ENCODE measurements at places on chromosomes 13 and 19.

- no peak for DNase-seq
These were observed 33.1 kb downstream of the ZNF44 start for GRCh38 chr19:12261554-12261953.

DNA sequence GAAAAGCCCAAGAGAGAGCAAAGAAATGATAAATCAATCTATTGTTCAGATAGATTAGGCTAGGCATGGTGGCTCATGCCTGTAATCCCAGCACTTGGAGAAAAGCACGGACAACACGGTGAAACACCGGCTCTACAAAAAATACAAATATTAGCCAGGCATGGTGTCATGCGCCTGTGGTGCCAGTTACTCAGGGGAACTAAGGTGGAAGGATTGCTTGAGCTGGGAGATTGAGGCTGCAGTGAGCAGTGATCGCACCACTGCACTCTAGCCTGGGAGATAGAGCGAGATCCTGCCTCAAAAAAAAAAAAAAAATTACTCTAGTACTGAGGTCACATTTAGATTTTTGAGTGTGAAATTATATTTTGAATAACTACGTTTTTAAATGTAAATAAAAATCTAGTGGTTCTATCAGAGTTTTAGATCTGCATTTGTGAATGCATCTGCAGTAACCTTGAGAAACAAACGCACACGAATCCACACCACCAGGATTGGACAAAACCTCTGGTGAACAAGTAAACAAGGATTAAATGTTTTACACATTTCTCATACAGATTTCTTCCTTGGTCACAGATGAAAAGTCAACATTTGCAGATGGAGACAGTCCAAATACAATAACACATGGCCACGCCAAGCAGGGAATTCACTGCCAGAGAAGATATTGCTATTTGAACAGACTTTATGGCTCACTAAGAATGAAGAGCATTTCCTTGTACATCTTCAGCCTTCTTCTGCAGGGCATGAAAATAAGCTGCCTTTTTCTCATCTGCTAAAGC is 917.6 kb downstream of the PCDH9 start:
- no peak for DNase-seq

GRCh38 chr13:29131881-29132668 is 311.9 kb downstream of the MTUS2 start:
- DNase-seq, result no peak

DNA sequence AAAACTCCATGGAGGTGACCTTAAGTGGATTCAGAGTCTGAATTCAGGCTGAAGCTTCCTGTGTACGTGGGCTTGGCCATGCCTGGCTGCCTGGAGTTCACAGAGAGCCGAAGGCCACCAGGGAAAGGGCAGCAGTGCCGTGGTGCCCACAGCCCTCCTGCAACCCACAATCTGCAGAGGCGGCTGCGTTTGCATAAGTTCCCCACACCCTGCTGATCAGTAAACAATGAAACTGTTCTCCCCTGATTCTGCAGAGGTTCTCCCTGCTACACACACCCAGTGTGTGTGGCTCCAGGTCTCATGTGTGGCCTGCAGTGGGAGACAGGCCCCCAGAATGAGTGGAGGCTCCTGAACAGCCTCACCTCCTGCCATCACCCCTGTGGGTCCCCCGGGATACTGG is 126.9 kb upstream of the SLC7A1 start:
- no peak for DNase-seq

DNA sequence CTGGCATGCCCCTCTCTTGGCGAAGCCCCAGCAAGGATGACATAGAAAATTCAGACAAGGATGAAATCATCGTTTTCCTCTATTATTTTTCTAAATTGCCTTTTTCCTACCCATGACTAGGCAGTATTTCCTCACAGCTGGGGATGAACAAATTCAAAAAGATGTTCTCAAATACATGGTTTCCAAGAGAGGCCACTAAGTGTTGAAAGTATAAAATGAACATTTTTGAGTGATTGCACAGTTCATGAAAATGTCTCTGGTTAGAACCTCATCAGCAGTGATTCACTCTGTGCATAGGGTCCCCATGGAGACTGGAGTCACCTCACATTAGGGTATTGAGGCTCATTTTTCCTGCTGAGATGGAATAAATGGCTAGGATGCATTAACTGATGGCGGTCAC is 373.7 kb downstream of the DNAJC15 start:
- no peak for DNase-seq

DNA sequence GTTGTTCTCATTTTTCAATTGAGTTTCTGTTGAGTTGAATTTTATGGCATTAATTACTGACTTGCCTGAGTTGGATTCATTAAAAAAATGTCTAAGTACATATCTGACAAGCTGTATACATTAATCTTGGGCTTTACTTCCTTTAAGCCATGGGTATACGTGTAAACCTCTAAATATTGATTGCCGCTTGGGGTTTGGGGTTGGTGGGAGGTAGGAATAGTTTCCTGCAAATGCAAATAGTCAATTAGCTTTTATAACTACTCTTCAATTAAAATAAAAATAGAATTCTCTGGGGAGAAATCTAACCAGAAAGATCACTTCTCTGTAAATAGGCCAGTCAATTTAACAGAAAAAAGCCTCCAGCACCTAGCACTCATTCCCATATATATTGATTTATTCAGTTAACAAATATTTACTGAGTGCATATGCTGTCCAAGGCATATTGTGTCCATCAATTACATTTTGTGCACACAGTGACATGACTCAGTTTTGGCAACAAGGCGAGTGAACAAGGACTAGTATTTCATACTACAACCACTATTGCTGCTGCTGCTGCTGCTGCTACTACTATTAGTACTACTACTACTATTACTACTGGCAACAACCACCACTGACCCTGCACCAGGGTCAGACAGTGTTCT is 306.8 kb downstream of the RFC3 start:
- no peak for DNase-seq

Data from GM13976 (cell line).